ENCODE measurements at places on chromosomes 16 and 17.

DNA sequence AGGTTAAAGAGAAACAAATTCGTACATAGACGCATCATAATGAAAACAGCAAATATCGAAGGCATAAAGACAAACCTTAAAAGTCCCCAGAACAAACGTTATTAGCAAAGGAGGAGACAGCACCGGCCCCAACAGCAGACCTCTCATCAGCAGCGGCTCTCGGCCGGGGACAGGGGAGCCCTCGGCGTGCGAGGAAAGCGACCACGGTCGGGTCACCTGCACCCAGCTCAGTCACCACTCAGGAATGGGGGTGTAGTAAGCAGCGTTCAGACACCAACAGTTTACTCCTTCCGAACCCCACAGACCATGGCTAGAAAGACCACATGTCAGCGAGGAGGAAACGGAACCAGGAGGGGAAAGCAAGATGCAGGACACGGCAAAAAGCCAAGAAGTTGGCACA, 109.3 kb upstream of the CHMP6 start:
- DNase-seq: no peak

- no peak for DNase-seq
Observed at GRCh38 chr17:58121925-58122324, 26.3 kb upstream of the OR4D1 start.

DNA sequence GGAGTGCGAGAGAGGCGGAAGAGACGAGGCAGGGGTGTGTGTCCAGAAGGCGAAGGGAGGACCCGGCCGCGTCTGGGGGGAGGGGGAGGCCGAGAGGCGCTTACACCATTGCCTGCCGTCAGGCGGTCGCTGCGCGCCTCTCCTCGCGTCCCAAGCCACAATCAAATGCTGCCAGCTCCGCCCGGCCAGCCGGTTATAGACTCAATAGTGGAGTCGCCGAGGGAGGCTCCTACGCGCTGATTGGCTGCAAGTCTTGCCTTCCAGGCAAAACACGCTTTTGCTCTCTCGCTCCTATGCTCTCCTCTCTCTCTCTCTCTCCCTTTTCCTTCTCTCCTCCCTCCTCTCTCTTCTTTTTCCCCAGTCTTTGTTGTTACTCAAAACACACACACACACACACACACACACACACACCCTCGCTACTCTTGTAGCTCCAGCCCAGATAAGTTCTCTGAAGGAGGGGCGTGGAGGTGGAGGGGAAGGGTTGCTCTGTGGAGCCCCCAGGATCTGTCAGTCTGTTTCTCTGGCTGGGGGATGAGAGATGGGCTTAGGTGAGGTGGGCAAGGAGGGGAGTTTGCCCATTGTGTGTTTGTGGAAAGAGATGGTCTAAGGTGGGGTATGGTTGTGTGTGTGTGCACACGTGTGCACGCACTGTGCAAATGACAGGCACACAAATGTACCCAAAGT, at the start of gene DLX3:
DLX3 (minus strand) TSS at position 170 of the 684 bp plus-strand sequence. CDS start 226 bp downstream, outside the sequence.
- DNase-seq: no peak

GRCh38 chr17:2029911-2030778, at the start of gene DPH1:
DPH1 (plus strand) TSS chr17:2030153; CDS start chr17:2030170, 17 bp downstream.
- DNase-seq: peak; percentile 88

- DNase-seq: no peak
Observed at GRCh38 chr16:29012913-29013553, 28.2 kb downstream of the LAT start.

GRCh38 chr17:56175299-56175955, 22.2 kb downstream of the ANKFN1 start:
- no peak for DNase-seq

GRCh38 chr17:31446195-31446967, 54.9 kb downstream of the RAB11FIP4 start:
- no peak for DNase-seq

DNA sequence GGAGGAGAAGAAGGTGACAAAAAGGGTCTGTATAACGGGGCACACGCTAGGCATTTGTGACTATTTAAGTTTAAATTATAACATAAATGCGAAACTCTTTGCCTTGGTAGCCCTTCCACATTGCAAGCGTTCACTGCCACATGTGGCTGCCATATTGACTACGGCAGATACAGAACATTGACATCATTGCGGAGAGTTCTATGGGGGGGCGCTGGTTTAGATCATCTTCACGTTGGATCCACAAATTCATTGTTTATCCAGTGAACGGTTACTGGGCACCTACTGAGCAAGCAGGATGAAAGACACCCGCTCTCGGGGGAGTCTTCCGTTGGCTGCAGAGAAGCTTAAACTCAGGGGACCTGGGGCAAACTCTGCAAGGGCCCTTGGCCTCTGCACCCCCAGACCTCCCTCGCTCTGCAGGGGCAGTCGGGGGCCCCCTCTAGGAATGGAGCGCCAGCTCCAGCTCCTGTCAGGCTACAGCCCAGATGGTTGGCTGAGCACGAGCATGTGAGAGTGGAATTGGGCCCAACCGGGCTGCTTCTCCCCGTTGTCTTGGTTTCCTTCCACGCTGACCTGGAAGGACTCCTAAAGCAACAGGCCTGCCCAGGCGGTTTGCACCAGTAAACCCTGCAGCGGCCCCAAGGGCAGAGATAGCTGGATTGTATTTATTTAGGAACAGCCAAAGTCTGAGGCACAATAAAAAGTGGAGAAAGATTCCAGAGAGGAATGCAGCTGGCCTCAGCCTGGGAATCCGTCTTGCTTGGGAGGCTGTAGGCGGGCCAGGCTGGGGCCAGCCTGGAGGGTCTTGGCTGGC, 172.2 kb downstream of the SEC14L1 start:
- no peak for DNase-seq

GRCh38 chr16:71185347-71185746, 45.2 kb downstream of the HYDIN start:
- no peak for DNase-seq

DNA sequence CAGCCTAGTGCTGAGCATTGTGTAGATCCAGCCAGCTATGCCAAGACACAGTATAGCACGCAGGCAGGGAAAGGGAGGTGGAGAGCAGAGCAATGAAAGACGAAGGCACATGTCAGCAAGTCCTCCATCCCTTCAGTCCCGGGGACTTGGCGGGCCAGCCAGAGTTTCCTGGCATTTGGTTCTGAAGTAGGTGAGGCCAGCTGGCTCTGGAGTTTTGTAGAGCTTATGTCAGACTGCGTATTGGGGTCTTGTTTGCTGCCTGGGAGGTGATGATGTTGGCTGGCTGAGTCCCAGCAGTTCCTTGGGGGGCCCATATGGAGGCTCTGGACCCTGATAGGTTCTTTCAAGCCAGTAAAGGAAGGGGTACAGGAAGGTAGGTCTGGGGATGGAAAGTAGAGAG, 55.7 kb upstream of the AKTIP start:
- no peak for DNase-seq

- DNase-seq: no peak
Observed at GRCh38 chr17:70886648-70887047, 717.3 kb downstream of the KCNJ2 start.

DNA sequence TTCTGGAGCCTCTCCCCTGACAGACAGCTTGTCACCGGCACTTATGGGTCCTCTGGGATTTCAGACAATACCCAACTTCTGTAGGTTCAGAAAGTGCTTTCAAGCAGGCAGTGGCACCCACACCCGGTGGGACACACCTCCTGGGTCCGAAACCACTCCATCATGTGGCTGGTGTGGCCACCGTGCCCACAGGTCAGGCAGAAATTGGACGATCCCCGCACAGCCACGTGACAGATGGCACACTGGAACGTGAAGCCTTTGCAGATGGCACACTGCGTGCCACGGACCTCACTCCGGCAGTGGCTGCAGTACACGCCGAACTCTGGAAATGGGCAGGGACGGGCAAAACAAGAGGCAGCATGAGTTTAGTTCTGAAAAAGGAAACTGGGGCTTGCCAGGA, 99.5 kb upstream of the FA2H start:
- no peak for DNase-seq

GRCh38 chr16:79394206-79394605, 206.3 kb downstream of the MAF start:
- no peak for DNase-seq

DNA sequence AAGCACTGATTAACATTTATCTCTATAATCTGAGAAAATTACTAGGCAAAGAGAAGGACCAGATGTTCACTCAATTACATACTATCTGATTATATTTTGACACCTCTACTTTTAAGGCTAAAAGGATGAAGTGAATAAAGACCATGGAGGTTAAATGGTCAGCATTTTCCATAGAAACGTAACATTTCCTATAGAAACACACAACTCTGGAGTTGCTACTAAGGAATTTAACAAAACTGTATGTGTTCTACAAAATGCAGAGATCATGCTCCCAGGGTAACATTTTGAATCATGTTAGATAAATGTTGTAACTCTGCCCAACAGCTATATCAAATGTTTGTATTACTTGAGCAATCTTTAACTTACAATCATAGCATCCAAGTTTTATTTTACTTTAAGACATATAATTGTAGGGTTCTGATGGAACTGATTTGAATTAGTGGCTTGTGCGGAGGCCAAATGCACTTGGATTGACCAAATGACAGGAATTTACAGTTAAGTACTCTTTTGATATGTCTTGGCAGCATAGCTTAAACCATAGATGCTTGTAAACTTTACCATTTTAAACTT, 97.7 kb downstream of the RPGRIP1L start:
- DNase-seq: no peak

DNA sequence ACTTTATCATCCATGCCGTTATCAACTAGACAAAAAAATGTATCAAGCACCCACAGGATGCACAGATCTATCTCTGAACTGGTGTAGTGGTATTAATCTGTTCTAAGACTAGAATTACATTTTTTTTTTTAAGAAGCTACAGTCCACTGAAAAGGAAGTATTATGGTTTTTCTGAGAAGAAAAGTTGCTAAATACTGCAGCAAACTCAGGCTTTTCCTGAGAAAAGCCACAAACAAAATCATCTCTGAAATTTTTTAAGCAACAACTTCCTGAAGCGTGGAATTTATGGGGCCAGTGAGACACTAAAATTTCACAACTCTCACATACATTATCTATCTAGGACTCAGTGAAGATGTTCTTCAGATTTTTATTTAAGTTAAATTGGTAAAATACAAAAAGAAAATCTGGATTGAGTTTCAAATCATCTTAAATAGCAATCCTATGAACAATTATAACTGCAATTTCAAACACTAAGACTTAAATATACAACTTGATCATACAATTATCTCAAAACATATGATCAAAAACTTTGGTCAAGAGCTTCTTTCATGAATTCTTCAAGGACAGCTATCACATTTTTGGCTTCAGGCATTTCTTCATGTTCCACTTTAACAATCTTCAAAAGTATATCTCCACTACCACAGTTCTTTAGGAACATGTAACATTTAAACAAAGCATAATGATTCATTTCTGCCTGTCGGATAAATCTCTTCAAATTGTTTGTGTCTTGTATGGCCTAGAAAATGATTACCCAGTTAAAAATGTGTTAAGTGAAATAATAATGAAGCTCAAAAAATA, 10.5 kb downstream of the C17orf75 start:
- no peak for DNase-seq

DNA sequence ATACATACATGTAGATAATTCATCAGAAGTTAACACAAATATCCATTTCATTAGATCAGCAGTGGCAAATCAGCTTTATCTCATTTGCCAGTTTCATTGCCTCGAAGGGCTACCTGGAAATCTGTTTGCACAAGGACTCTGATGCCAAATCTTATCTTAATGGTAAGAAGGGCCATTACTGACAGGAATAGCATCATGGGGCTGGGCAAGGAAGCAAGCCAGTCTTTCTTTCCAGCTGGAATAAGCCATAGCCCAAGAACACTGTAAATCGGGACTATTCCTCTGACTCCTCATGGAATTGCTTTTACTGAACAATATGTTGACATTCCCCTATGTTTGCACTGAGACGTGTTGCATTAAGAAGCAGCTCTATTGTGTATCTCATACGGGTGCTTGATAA, 101.4 kb upstream of the CLEC3A start:
- no peak for DNase-seq

- peak; percentile 46 for DNase-seq
Observed at GRCh38 chr17:55295411-55296170, 30.8 kb downstream of the HLF start.

- peak; percentile 54 for DNase-seq
Observed at GRCh38 chr16:57000271-57001025, 11.1 kb downstream of the NLRC5 start.

DNA sequence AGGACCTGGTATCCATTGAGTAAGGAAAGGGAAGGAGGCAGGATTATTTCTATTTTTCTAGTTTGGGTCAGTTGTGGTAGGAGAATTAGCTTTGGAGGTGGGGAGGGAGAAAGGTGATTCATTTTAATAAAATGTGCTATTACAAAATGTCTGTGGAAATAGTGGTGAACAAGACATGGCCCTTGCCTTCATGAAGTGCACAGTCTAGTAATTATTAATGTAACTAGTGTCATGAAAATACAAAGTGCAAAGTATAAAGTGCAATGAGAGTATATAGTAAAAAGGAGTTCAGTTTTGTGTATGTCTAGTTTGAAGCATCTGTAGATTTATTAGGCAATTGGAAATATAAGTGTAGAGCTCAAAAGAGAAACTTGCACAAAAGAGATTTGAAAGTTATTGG, 11.9 kb downstream of the NFATC3 start:
- no peak for DNase-seq

DNA sequence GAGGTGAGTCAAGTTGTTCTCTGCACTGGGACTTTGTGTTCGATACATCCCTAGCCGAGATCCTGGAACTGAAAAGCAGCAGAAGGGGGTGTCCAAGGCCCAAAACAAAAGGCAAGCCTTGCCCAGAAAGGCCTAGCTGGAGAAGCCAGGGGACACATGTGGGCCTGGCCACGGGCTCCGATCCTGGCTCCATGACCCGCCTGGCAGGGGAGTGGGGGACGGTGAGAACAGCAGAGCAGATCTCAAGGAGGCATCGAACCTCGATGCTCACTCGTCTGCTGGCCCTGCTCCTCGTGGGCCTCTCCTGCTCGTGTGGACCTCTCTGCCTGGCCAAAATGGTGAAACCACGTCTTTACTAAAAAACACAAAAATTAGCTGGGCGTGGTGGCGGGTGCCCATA, 8.9 kb downstream of the CCNF start:
- no peak for DNase-seq

DNA sequence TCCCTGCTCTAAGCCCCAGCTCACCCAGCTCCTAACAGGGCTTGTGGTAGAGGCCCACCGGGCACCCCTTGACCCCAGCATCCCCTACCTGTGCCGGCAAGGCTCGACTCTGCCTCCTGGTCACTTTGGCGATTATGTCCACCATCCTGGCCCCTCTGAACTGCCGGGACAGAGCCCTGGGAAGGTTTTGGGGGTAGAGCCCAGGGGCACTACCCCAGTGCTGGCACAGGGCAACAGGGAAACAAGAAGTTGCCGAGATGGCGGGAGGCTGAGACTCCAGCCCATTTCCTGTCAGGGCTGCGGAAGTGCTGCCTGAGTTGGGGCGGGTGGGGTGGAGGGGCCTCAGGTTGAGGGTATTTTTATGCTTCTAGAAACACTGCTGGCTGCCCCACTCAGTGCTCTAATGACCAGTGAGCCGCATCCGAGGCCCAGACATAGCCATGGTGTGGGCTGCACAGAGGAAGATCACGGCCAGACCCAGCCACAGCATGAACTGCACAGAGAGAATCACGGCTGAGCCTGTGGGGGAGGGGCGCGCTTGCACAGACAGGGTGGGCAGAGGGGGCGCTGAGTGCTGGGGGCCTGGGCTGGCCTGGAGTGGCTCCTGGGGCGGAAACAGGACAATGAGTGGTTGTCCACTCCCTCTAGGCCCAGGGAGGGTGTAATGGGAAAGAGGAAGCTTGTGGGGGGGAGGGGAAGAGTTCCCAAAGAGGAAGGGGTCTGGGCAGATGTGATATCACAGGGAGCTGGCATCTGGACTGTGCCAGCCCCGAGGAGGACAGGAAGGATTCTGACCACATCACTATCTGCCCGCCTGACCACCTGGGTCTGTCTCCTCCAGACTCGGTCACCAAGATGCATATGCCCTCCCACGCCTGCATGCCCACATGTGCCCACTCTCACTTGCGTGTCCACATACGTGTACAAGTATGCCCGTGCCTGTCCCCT, 22.3 kb downstream of the ARHGAP27 start:
- peak; percentile 62 for DNase-seq

All from activated naive CD4-positive, alpha-beta T cell treated with anti-CD3 and anti-CD28 coated beads, Interleukin-2, amount 50 U/mL, for 16 hours (primary cell).